ENCODE measurements at places on chromosomes 3 and 15.

DNA sequence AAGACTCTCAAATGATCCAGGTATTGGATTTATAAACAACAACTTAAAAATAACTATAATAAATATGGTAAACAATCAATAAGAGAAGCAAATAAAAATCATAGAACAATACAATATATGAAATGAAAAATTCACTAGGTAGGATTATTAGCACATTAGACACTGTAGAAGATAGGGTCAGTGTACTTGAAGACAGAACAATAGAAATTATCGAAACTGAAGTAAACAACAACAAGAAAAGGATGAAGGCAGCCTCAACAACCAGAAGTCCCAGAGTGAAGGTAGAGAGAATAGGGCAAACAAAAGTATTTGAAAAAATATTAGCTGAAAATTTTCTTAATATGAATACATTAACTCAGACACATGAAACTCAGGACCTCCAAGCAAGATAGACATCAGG, 11.9 kb downstream of the IQCB1 start:
- DNase-seq = no peak

GRCh38 chr15:61049028-61049427, 180.1 kb downstream of the RORA start:
- no peak for DNase-seq

DNA sequence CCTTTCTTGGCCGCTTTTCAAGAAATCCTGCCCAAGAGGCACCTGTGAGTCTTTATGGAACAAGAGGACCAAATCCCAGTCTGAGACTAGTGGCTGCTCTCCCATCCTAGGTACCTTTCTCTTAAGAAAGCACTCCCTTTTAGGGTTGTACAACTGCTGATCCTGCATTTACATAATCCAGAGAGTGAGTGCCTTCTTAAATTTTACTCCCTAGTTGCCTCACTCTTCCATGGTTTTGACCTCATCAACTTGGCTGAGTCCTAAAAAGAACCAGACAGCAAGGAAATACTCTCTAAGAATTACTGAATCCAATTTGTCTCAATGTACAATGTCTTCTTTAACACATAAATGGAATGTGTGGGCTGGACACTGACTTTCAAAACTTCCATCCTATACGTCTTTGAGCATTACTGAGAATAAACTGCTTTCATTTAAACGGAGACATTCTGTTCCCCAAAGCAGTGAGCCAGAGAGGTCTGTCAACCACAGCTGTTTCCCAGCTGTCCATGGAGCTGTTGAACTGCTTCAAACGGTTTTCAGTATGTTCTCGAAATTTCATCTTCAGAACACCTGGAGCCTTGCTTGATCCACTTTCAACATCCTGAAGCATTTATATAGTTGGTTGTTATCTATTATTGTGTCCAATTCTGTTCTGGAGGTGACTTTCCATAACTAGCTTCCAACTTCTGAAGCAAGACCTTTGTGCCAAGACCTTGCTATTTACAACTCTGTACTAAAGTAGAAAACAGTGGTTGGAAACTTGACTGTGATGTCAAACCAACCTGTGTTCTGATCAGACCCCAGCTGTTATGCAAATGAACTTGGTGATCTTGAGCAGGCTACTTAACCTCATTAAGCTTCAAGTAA, 179.1 kb downstream of the SLC9A9 start:
- DNase-seq = no peak

GRCh38 chr15:95121191-95121590, 889.8 kb downstream of the MCTP2 start:
- DNase-seq = no peak

GRCh38 chr3:13647298-13648059, 98.6 kb downstream of the FBLN2 start:
- no peak for DNase-seq

- DNase-seq = no peak
Measured at GRCh38 chr3:187986514-187986934, 167.4 kb upstream of the LPP start.

DNA sequence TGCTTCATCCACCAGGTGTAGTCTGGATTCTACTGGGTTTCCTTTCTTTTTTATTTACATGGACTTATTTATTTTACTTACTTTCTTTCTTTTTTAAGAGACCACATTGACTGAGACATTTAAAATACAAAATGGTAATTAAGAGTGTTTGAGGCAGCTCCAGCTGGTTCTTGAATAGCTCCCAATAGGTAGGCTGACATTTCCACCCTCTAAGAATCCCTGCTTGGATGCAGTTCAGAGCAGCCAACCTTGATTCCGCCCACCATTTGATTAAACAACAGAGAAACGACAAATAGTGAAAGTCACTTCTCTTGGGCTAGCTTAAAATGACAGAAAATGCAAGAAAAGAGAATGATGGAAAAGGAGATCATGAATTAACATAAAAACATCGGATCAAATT, 270.5 kb downstream of the TUSC7 start:
- no peak for DNase-seq

DNA sequence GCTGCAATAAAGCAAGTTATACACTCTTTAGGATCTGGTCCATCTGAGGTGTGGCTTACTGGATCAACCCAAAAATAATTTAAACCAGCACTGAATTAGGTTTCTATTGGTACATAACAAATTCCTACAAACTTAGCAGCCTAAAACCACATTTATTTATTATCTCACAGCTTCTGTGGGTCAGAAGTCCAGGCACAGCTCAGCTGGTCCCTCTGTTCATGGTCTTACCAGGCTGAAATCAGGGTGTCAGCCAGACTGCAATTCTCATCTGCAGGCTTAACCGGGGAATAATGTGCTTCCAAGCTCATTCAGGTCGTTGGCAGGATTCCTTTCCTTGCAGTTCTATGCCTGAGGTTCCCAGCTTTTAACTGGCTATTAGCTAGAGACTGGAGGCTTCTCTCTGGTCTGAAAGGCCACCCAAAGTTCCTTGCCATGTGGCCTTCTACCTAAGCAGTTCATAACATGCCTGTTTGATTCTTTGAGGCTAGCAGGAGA, 477.4 kb upstream of the WNT5A start:
- peak; percentile 81 for DNase-seq

- DNase-seq = no peak
Measured at GRCh38 chr3:103977417-103977816, 1389.3 kb upstream of the ALCAM start.

GRCh38 chr3:33380653-33381052, 59.6 kb downstream of the UBP1 start:
- no peak for DNase-seq

- DNase-seq = no peak
Measured at GRCh38 chr15:47484997-47485396, 232.3 kb upstream of the SEMA6D start.

DNA sequence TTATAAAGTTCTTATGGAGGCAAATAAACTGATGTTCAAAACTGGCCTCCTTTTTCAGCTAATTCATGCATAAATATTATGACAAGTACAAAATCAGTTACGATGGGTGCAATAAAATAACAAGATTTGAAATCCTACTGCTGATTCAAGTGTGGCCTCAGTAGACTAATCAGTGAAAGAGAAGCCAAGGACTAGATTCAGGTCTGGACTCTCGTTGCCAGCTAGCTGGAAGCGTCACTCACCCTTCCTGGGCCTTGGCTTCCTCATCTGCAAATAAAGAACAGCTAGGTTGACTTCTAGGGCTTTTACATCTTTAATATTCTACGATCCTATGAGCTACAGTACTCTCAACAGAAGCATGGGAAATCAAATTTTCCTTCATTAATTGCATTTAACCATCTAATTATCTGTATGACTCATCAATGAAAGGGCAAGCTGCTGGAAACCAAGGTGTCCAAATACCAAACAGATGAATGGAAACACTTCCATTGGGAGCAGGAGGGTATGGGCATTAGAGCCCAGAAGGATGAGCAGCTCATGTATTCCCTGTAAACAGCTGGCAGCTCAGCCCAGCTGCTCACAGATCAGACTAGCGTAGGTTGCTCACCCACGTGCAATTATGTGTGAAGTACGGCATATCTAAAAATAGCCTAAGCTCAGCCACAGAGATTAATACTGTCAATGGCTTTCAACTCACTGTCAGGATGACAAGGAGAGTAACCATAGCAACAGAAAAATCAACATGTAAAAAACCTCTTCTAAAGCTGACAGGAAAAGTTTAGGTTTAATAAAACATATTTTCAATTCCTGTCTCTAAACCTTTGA, 294.8 kb downstream of the PLCL2 start:
- no peak for DNase-seq

DNA sequence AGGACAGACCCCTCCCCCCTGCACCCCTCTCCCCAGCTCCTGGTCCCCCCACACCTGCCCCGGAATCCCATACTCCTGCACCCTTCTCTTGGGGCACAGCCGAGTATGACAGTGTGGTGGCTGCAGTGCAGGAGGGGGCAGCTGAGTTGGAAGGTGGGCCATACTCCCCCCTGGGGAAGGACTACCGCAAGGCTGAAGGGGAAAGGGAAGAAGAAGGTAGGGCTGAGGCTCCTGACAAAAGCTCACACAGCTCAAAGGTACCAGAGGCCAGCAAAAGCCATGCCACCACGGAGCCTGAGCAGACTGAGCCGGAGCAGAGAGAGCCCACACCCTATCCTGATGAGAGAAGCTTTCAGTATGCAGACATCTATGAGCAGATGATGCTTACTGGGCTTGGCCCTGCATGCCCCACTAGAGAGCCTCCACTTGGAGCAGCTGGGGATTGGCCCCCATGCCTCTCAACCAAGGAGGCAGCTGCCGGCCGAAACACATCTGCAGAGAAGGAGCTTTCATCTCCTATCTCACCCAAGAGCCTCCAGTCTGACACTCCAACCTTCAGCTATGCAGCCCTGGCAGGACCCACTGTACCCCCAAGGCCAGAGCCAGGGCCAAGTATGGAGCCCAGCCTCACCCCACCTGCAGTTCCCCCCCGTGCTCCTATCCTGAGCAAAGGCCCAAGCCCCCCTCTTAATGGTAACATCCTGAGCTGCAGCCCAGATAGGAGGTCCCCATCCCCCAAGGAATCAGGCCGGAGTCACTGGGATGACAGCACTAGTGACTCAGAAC, 9.8 kb downstream of the MAP1A start:
- DNase-seq = no peak

- no peak for DNase-seq
Measured at GRCh38 chr3:72310419-72311380, 525.8 kb upstream of the PROK2 start.

DNA sequence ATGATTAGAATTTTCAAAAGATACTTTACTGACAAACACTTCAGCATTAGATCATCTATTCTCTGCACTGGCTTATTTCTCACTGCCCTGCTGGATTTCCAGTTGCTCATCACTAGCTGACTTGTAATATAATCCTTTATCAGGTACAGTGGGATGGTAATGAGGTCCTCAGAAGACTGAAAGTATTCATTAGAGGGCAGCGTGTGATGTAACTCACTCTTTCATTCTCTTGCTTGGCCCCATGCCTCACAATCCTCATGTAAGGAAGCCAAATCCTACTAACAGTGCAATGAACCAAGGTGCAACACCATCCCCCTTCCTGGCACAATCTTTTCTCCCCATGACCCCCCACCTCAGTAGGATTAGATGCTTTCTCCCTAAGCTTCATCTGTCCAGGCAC, 289.9 kb downstream of the CTNNB1 start:
- no peak for DNase-seq

- DNase-seq = no peak
Measured at GRCh38 chr3:124962403-124962940, 27.9 kb upstream of the MUC13 start.

- no peak for DNase-seq
Measured at GRCh38 chr3:30836141-30836540, 58.3 kb downstream of the GADL1 start.

DNA sequence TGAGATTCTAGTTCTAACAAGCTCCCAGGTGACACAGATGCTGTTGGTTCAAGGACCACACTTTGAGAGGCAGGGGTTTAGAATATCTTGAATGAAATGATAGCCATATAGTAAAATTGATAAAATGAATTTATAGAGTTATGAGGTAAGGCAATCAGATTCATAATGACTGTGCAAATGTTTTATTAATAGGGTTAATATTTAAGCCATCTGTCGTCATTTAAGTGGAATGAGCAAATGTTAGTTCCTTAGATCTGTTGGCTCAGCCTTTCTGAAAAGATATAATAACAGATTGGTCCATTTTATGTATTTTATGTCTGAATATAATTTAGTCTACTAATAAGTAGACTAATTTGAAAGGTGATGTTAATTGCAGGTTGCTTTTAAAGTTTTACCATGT, 12.9 kb downstream of the REC114 start:
- DNase-seq = no peak

DNA sequence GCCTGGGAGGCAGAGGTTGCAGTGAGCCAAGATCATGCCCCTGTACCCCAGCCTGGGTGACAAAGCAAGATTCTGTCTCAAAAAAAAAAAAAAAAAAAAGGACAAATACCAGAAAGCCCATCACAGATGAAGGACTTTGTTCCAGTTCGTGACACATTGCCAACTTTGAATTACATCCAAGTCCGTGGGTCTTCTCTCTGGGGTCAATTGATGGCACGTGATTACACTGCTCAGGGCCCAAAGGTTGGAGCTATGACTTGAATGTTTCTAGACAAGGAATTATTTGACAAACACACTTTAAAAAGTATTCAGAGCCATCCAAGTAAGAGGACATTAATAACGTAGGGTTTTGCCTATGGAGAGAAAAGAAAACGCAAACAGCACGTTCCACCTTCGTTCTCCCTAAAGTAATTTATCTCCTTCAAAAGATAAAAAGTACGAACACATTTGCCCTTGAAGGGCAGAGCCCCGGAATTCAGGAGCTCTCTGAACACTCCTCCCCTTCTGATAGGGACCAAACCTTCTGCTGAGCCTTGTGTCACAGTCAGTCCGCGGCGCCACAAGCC, 31.3 kb upstream of the ST3GAL6 start:
- no peak for DNase-seq

DNA sequence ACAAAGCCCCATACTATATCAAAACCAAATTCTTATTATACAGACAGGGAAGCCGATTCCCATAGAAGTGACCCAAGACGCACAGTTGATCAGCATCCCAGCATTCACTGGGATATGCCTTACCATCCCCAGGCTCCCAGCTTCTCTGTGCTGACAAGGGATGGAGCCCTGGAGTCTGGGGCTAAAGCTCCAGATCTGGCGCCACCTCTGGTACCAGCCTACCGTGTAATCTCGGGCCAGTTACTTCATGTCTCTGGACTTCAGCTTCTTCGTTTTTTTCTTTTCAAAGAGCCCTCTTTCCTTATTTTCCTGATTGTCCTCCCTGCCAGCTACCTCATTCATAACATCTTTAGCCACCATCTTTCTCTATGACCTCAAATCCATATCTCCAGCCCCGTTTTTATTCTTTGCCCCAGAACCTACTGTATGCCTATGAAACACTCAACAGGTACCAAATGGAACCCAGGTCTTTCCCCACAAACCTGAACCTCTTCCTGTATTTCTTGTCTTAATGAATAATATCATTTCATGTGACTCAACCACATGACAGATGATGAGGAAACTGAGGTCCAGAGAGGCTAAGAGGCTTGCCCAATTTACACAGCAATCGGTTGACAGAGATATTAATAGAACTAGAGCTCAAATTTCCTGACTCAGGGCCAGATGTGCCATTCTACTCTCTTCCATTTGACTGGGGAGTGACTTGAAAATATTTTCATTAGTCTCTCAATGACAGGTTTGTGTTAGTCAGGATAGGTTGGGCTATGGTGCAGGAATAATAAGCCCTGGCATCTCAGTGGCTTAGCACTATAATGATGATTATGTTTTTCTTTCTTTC, 85.4 kb upstream of the TLE3 start:
- DNase-seq = no peak
